ENCODE measurements at places on chromosomes 3 and 15.
A peak's percentile ranks its signal among the peaks of the same experiment; 100 is the strongest.

- DNase-seq, result peak; percentile 2
These were observed 130.1 kb upstream of the RARB start for GRCh38 chr3:25297667-25298585.

- DNase-seq, result no peak
These were observed 121.5 kb downstream of the PLCL2 start for GRCh38 chr3:17006132-17006852.

DNA sequence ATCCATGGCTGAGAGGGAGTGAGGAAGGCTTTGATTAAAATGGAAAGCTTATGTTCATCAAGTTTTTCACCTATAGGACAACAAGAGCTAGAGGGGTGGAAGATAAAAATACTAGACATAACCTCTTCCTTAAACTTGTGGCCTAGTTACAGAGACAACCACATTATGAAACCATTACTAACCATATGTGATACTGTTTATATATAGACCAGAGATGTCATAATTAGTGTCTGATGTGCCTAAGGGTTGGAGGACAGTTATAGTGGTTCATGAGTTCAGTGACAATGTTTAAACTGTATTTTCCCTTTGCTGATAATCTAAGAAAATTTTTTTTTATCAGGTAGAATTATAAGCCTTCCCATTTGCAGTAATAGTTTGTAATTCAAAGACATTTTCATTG, 23.7 kb downstream of the PHLDB2 start:
- no peak for DNase-seq

DNA sequence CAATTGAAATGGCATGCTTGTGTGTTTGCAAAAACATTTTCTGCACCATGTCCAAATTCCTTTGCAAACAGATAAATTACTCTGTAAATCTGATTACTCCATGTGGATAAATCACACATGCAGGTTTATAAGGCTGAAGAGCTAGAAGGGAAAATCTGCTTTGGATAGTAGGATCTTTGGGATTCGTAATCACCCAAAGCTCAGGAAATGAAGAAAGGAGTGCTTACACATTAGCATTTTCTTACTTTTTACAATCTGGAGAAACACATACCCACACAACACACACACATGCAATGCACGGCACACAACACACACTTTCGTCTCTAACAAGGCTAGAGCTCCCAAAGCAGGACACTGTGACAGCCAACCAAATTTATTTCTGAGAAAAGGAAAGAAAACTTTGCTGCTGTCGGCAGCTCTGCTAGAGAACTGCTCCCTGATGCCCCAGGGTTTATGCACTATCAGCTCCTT, 2.1 kb downstream of the LSAMP start:
- no peak for DNase-seq

GRCh38 chr3:185058796-185059195, 94.1 kb downstream of the C3orf70 start:
- no peak for DNase-seq

- no peak for DNase-seq
These were observed 14.2 kb downstream of the RHCG start for GRCh38 chr15:89482139-89482538.

GRCh38 chr3:20096135-20096685, 56.0 kb downstream of the KAT2B start:
- DNase-seq, result peak; percentile 9

DNA sequence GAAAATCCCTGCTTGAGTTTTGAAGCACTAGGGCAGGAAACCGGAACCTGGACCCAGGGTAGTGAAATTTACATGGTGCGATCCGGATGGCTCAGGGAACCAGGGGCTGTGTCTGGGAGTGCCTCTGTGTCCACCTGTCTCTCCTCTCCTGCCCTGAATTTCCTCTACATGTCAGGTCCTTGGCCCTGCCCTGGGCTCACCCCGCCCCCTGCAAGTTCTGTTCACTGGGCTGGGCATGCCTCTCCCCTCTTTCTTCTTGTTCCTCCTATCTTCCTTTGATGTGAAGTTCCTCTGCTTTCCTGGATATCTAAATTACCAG, 435.9 kb upstream of the RBMS3 start:
- DNase-seq, result no peak

DNA sequence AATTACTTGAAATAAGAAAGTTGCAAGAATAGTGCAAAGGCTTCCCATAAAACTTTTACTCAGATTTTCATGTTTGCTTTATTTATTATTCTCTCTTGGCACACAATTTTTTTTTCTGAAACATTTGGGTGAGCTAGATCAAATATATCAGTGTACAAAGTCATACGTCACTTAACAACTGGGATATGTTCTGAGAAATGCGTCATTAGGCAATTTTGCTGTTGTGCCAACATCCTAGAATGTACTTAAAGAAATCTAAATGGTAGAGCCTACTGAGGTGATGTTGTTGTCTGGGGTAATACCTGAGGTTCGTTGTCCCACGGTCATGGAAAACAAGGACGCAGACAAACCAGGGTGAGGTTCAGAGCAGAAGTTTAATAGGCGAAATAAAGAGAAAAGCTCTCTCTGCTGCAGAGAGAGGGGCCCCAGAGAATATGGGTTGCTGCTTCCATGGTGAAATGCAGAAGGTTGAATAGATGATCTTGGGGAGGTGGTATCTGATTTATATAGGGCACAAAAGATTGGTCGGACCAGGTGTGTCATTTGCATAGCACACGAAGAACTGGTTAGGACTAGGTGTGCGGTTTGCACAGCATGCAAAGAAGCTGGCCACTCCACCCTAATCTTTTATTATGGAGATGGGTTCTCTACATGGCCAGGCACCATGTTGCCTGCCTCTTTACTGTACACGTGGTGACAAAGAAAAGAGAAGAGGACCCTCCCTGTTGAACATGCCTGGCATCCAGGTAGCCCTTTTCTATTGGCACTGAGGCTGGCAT, 8.8 kb upstream of the GRAMD1C start:
- no peak for DNase-seq
